ENCODE measurements at places on chromosomes 12 and 14. TPM values are rescaled to one million over a fixed set of nuclear protein-coding genes. Genes with fewer than 3 reads are reported as not detected.
A peak's percentile ranks its signal among the peaks of the same experiment; 100 is the strongest.

DNA sequence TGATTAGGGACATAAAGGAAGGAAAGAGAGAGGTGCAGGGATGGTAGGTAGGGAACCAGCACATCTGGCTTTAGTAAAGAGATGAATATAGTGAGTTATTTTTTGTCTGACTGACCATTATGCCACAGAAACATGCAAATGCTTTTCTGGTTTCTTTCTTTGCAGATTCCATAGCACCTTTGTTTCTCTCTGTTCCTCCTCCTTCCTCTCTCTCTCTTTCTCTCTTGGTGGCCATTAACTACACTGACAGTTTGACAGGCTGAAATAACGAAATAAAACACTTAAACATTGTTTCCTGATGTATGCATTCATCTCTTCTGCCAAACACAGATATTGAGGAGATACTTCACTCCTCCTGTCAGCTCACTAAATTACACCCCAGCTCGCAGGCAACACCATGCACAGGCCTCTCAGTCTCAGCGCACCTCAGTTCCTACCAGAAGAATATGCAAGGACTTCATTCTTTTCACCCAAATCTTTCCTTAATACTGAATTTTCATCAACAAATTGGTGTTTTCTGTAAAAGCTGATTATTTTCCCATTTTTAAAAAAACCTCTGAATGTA lies 406.9 kb upstream of the SOX5 start:
- DNase-seq = no peak

- no peak for DNase-seq
Measured at GRCh38 chr12:102740141-102740955, 176.7 kb downstream of the PAH start.

MEG3 gene
- total RNA-seq = 14.6 TPM

DNA sequence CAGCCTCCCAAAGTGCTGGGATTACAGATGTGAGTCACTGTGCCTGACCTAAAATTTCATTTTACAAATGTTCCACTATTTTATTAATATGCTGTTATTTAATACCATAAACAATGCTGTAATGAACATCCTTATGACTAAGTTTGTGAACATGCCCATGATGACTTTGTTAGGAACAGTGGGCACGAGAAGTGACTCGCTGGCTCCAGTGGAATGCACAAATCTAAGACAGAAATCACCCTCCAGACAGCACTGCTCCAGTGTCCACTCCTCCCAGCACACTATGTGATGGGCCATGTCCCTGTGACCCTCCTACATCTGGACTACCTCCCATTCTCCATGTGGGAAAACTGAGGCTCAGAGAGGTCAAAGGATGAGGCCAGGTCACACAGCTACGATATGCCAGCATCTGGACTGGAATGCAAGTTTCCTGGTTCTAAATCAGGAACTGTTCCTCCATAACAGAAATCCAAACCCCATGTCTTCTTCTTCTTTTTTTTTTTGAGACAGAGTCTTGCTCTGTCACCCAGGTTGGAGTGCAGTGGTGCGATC lies 57.9 kb downstream of the GPR68 start:
- no peak for DNase-seq

PTGDR gene
- 1.0 TPM for total RNA-seq

GRCh38 chr14:24366721-24367513 lies 1.1 kb upstream of the NFATC4 start:
- peak; percentile 90 for DNase-seq

DNA sequence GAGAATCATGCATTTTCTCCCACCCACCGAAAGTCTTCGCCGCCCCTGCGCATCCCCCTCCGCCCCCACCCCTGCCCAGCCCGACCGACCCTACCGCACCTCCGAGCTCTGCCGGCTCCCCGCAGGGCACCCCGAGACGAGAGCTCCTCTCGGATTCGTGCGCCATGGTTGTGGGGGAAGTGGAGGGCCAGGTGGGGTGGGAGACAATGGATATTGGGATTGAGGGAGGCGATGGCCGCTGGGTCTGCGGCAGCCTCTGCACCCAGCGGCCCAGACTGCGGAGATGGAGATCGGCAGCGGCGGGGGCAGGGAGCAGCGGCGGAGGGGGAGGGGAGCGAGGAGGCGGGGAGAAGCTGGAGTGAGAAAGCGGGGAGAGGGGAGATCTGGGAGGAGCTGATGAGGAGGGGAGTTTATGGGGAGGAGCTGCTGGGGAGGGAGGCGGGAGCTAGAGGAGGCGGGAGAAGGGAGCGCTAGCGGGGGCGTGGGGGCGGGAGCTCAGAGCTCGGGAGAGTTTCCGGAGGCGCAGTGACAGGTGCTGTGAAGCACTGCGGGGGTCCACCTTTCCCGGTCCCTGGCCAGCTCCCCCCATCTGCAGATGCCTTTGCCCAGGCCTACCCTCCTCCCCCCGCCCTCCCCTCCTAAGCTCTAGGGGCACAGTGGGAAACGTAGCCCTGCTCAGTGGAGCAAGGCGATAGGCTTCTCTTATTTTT lies at the start of gene SALL2:
SALL2 (minus strand) TSS at position 385 of the 710 bp plus-strand sequence; CDS start at position 166, 219 bp downstream.
- DNase-seq = peak; percentile 85

TGM1 gene
- total RNA-seq = 11.0 TPM

DNA sequence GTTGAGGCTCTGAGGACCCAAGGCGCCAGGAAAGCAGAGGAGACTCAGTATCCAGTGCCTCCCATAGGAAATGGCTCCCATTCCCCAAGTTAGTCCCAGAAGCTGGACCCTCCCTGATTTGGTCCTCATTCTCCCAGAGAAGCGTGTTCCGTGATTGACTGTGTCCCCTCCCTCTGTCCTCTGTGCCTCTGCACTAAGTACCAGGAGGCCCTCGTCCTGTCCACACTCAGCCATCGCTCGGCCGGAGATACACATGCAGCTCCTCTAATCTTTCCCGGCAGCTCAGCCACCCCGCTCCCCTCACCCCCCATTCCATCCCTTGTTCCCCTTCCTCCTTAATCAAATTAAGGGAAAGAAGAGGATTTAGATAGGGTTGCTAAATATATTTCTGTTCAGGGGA lies 28.3 kb upstream of the ATP2A2 start:
- peak; percentile 19 for DNase-seq

CCDC197 gene
- not detected for total RNA-seq

DNA sequence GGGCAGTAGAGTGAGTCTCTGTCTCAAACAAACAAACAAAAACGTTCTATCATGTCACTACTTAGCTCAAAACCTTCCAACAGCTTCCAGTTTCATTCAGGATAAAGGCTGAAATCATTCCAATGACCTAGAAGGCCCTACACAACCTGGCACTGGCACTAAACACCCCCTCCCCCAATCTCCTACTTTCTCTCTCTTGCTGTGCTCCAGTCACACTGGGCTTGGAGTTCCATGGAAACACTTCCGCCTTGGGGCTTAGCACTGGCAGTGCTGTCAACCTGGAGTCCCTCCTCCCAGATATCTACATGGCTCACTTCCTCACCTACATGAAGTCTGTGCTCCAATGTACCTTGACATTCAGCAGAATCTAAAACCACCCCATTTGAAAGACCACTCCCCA lies 65.0 kb upstream of the SINHCAF start:
- DNase-seq = no peak

- DNase-seq = peak; percentile 57
Measured at GRCh38 chr12:47975036-47975620, 11.7 kb downstream of the TMEM106C start.

FAM181A gene
- 1.6 TPM for total RNA-seq

- DNase-seq = no peak
Measured at GRCh38 chr12:118409834-118410233, 33.5 kb downstream of the SUDS3 start.

RAB21 gene
- 25.8 TPM for total RNA-seq

GRCh38 chr14:75454963-75455546 lies 27.2 kb downstream of the JDP2 start:
- DNase-seq = no peak

- DNase-seq = peak; percentile 96
Measured at GRCh38 chr12:124993626-124994436, at the start of gene BRI3BP. Gene BRI3BP (plus strand): TSS chr12:124993645. CDS start chr12:124993791, 146 bp downstream.

DNA sequence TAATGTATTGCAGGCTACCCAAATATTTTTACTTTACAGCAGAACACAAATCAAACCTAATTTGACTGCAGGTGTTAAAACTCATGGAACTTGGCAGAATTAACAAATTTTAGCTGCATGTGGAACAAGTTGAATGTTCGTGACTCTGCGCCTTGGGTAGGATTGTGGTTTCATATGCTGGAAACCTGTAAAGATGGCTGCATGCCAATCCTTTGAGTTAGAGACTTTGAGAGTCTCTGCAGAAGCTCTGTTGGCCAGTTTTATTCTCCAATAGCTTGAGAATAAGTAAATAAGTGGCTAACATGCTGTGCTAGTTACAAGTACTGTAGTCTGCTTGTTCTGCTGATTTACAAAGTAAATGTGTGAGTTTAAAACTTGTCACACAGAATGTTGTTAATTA lies 77.8 kb downstream of the PDE6H start:
- no peak for DNase-seq

- DNase-seq = no peak
Measured at GRCh38 chr12:11039171-11039570, 8.0 kb upstream of the TAS2R31 start.

- DNase-seq = no peak
Measured at GRCh38 chr12:11715621-11716020, 66.1 kb downstream of the ETV6 start.

GPR135 gene
- 9.7 TPM for total RNA-seq

GRCh38 chr14:80213602-80214001 lies 2.3 kb upstream of the DIO2 start:
- no peak for DNase-seq

DNA sequence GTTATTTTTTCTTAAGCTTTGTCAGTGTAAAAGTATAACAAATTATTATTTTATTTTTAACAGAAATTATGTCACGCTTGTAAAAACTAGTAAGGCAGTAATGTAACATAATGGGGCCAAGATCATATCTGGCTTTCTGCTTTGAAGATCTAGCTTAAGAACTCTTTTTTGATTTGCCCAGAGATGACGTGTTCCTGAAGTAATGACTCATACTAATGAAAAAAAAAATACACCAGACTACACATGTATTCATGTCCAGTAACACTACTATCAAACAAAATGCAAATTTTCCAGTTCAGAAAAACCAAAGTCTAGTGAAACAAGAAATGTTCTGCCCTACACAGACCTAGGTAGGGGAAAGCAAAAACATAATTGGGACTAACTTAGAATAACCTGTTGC lies 432.2 kb upstream of the ATXN7L3B start:
- no peak for DNase-seq

DNA sequence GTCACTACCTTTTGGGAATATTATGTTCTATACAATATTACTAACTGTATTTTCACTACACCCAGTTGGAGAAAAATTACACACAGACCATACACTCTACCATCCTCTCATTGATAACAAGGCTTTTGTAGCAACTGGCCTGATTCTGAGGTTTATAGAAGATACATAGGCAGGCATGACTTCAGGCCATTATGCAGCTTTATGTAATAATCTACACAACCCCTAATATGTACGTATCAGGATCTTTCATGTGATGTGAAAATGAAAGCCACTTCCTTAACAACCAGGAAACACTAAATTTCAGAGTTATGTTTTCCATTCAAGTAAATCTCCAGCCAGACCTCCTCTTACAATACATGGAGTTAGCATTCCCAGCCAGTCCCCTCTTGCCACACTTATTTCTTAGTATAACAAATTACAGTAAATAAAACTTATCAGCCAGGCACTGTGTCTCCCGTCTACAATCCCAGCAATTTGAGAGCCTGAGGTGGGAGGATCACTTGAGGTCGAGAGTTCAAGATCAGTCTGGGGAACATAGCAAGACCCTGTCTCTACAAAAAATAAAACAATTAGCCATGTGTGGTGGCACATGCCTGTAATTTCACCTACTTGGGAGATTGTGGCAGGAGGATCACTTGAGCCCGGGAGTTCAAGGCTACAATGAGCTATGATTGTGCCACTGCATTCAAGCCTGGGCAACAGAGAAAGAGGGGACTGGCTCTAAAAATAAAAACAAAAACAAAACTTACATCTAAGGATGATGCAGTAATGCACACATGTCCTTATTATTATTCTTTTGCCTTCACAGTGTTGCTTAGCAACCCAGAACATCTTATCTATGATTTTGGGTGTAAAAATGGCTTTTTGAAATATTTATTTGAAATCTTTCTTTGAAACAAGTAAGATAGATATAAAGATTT lies 10.4 kb upstream of the OSBPL8 start:
- no peak for DNase-seq

DNA sequence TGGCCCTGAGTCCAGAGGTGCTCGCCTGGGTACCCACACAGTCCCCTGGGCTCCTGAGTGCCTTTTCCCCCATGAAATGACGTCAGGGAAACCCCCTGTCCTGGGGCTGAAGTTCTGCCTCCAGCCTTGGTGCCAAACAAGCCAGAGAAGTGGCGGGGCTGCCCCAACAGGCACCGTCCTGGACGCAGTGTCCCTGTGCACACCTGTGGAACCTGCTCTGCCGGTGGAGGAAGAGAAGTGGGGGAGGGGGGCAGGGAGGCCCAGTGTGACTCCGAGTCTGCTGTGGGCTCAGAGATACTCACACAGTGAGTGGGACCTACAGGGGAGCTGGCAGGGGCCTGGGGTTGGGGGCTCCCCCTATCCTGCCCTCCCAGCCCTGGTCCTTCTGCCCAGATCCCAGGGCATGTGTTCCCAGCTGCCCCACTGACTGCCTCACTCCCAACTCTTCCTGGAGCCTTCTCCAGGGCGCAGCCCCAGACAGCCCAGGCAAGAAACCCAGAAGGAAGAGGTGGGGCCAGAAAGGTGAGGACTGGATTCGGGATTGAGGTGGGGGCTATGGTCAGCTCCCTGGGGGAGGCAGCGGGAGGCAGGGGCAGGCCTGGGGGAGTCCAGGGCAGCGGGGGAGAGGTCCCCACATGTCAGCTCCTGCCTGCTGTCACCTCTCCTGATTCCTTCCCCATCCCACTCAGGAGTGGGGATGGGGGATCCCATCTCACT lies 24.7 kb downstream of the CCDC85C start:
- peak; percentile 90 for DNase-seq

DNA sequence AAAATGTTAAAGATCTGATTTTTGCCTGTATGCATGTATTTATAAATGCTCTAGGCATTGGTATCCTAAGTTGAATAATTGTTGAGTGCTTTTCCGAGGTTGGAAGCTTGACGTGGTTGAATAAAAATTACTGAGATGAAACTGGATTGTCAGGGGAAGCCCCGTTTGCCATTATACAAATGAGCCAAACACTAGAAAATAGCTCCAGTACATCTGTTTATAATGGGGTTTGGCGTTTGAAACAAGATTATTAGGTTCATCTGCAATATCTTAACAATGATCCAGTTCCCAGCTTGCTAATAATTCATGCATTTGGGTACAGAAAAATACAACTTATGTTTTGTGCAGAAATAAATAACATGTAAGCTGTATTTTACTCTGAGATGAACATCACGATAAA lies 789.6 kb downstream of the GALC start:
- no peak for DNase-seq
